ENCODE measurements at places on chromosomes 7 and 10.

DNA sequence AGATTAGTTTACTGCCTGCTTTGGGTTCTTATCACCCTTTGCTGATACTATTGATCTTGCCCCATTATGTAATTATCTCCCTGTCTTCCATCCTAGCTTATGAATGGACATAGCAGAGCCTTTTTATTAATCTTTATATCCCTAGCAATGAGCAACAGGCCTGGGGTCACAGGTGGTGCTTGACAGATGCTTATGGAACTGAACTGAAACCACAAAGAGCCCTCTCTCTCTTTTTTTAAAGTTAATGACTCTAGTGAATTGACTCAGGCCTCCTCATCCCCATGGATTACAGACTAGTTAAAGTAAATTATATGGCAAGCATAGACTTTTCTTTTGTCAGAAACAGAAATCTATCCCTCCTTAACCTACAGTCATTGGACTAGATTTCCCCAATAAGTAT, 265.2 kb downstream of the PHTF2 start:
- DNase-seq: no peak

DNA sequence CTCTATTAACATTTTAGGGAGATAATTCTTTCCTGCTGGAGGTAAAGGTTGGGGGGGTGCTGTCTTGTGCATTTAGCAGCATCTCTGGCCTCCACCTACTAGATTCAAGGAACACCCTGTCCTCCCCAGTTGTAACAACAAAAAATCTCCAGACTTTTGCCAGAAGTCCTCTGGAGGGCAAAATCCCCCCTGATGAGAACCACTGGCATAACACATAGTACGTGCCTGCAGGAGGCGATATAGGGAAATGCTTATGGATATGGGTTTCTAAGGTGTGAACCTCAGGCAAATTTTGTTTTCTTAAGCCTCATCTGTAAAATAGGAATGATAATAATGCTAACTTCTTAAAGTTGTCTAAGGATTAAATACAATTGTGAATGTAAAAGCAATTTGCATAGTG, 2.9 kb upstream of the OSBPL3 start:
- DNase-seq: no peak

DNA sequence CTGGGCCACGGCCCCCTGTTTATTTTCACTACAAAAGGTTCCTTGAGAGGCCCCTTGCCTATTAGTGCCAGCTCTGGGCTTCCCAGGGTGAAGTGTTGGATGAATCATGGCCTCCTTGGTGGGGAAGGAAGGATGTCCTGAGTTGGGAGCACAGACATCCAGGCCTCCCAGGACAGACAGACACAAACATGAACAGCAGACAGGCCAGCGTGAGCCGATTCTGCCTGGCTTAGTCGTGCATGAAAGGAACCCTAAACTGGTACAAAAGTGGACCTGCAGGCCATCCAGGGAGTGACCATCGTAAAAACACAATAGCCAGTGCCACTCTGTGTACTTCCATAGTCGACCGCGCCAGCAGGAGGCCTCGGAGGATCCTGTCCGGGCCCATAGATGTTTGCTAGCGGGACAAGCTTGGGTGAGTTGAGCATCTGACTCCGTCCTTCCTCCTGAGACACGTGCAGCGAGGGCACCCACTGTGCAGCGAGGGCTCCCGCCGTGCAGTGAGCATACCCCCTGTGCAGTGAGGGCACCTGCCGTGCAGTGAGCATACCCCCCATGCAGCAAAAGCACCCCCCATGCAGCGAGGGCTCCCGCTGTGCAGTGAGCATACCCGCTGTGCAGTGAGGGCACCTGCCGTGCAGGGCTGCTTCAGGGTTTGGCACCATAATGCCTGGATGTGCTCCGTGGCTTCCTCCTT, 51.3 kb upstream of the PRKAR1B start:
- DNase-seq: no peak

DNA sequence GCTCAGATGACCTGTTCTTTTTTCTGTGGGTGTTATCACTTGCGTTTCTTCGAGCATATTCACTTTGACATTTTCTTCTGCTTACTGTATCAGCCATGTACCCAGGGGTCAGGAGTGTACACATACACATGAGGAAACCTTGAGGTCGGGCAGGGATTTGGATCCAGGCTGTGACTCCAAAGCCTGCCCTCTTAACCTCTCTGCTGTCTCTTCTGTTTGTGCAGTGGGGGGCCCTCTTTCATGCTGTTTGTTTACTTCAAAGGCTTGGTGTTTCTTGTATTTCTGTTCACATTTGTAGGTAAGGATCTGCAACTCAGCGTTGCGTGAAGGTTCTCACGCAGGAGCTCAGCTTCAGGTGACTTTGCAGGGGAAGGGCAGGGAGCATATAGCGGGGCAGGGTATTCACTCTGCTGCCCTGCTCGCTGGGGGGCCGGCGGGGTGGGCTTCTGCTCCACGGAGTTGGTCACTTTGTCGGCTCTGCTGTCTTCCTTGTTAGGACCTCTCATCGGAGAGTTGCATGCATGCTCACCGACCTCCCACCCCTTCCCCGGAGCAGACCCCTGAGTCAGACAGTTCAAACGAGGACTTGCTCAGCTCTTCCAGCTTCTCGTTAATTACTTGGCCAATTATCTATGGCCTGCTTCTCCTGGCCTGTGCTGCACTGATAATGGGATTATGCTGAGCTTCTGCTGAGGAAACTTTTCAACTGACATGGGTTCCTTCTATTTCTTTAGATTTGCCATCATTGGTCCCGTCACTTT, 77.5 kb downstream of the SDK1 start:
- DNase-seq: no peak

- no peak for DNase-seq
Observed at GRCh38 chr10:71278691-71279588, 40.1 kb upstream of the SLC29A3 start.

Data from NK-92 treated with Interleukin-12 subunit alpha and Interleukin-12 subunit beta, amount 100 ng/mL, for 24 hours (cell line).